ENCODE measurements at places on chromosomes 16 and 17.
A peak's percentile ranks its signal among the peaks of the same experiment; 100 is the strongest.

DNA sequence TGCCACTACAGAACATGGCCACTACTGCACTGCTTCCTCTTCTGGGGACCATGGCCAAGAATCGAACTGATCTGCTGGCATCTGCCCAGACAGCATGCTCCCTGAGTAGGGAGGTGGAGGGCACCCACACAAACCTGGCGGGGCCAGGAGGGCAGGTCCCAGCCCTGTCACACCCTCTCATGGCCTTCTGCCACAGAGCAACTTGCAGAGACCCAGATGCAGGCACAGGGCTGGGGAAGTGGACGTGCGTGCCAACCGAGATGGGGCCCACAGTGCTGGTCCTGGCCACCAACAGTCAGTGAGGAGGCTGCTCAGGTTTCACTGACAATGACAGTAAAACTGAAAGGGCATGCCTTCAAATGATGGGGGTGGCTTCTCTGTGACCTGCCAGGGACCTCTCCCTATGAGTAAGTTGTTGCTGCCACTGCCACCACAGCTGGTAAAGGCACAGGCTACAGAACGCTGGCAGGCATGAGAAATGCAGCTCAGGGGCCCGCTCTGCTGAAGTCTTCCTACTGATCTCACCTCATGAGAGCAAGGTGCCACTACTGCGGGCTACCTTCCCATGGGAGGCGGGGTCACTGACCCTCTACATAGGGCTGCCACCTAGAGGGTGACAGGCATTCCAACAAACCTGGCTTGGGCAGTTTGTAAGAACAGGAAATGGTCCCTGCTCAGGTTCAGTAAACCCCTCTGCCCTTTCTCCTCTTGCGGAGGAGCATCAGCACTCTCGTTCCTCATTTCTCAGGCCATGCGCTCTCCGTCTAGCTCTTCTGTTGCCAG lies 15.5 kb downstream of the HIC1 start:
- no peak for DNase-seq

- DNase-seq = no peak
Observed at GRCh38 chr17:75191584-75191983, 8.8 kb upstream of the SUMO2 start.

DNA sequence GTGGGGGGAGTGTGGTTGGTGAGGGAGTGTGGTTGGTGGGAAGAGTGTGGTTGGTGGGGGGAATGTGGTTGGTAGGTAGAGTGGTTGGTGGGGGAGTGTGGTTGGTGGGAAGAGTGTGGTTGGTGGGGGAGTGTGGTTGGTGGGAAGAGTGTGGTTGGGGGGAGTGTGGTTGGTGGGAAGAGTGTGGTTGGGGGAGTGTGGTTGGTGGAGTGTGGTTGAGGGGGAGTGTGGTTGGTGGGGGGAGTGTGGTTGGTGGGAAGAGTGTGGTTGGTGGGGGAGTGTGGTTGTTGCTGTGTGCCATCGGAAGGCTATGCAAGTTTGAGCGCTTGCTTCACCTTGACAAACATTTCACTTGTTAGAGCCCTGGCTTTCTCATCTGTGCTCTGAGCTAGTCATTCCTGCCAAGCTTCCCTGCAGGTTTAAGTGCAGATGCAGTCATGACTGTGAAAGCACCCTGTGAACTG lies 20.1 kb downstream of the MINK1 start:
- DNase-seq = peak; percentile 59

- DNase-seq = no peak
Observed at GRCh38 chr16:24671455-24671954, 57.9 kb upstream of the TNRC6A start.

All from CD4-positive, alpha-beta T cell treated with Interleukin-4 for 1 hour (primary cell).